NCI-H2081 (cell line): ENCODE measurements at places on chromosomes 6 and 20.
A peak's percentile ranks its signal among the peaks of the same experiment; 100 is the strongest.

DNA sequence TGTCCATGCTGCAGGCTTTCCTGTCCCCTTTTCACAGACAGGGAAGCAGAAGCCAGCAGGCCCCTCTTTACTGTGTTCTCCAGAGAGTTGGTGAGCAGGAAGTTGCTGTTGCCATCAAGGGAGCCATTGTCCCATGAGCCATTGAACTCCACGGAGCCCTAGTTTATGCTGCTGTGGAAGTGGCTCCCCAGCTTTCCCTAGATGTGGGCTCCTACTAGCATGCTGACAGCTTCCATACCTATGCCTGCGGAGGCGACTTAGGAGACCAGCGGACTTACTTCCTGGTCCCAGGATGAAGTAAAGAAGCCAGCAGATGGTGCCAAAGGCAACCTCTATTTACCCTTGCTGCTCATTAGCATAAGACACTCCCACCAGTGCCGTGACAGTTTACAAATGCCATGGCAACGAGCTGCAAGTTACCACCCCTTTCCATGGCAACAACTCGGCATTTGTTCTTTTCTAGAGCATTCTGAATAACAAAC, 30.8 kb upstream of the FKBP1A start:
- DNase-seq = peak; percentile 71

GRCh38 chr6:2998998-2999617, 586 bp upstream of the NQO2 start:
- DNase-seq = no peak

DNA sequence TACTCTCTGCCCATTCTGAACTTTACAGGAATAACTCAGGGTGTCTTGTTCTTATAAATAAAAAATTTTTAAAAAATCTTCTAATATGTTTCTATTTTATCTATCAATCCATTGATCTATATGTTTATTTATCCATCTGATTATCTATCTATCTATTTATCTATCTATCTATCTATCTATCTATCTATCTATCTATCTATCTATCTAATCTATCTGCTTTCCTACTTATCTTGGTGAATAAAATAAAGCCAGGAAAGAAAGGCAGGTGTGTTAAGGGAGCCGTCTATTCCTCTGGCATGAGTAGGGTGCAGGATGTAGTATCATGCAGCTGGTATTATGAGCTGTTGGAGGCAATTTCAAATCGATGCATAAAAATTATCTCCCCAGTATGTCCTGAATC, 153.0 kb downstream of the FOXA2 start:
- no peak for DNase-seq

DNA sequence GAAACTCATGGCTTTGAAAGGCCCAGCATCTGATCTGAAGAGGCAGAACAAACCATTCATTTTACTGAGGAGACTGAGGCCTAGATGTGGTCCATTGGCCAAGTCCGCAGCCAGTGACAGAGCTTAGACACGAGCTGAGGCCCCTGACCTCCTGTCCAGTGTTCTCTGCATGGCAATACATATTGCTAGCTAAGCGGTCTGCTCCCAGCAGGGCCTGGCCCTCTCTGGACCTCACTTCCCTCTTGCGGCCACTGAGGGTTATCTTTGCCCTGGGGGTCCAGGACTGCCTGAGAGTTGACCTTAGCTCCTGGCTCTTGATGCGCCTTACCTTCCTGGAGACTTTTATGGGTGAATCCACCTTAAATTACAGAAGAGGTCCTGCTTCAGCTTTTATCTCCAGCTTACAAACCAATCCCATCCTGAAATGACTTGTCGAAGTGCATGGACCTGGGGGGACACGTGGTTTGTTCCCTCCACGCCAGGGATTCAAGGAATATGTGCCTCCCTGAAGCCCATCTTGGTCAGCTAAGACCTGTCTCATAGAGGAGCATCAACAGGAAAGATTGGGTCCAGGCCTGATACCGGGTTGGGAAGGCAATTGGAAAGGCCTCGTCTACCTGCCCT, 75.6 kb downstream of the CNBD2 start:
- no peak for DNase-seq

DNA sequence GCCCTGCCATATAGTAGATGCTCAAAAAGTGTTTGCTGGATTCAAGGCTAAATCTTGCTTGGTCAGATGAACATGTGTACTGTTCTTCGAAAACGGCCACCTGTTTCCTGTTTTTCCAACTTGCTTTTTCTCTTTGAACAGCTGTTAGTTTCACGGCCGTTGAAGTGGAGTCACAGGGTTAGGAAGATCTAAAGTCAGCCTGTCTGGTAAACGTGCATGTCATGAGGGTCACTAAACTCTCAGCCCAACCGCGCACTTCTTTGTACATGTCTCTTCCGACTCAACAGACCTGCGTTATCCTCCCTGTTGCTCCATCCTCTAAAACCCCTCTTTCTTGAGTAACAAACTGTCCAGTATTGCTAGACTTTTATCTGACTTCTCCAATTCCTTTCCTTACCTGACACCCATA, 93.2 kb upstream of the MAN1A1 start:
- peak; percentile 4 for DNase-seq

DNA sequence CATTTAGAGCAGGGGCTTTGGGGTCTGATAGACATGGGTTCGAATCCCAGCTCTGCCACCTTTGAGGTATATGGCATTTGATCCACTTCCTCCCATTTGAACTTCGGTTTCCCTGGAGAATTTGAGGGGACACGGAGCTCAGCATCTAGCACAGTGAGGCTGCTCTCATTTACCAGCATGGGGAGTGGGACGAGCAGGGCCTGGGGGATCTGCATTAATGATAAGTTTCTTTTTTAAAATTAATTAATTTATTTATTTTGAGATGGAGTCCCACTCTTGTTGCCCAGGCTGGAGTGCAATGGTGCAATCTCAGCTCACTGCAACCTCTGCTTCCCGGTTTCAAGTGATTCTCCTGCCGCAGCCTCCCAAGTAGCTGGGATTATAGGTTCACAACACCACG, 52.6 kb downstream of the VSTM2L start:
- no peak for DNase-seq

DNA sequence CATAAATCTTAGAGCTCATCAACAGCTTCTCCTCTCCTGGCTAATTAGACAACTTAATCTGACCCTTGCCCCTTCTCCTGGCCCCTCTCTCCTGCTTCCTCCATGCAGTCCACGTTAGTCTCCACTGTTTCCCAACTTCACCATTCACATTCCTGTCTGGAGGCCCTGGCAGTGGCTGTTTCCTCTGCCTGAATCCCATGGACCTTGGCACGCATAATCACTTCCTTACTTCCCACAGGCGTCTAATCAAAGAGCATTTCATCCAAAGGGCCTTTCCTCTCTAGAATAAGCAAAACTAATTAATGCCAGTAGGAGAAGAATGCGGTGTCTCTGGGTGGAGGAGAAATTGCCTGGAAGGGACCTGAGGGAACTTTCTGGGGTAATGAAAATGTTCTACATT, 16.4 kb upstream of the XRN2 start:
- no peak for DNase-seq

DNA sequence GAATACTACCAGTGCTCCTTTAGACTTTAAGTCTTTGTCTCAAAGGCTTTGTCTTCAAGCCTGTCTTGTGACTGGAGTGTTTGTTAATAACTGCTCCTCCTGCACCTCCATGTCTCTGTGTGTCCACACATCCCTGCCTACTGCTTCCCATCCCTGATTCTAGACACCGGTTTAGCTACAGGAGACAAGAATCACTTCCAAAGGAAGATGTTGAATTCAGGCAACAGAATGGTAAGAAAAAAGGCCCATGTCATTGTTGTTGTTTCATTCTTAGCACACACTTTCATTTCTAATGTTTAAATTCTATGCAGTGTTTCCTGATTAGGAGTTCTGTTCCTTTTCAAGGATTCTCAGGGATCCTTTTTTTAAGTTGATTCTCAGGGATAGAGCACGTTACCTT, 293.6 kb upstream of the STXBP5 start:
- no peak for DNase-seq

DNA sequence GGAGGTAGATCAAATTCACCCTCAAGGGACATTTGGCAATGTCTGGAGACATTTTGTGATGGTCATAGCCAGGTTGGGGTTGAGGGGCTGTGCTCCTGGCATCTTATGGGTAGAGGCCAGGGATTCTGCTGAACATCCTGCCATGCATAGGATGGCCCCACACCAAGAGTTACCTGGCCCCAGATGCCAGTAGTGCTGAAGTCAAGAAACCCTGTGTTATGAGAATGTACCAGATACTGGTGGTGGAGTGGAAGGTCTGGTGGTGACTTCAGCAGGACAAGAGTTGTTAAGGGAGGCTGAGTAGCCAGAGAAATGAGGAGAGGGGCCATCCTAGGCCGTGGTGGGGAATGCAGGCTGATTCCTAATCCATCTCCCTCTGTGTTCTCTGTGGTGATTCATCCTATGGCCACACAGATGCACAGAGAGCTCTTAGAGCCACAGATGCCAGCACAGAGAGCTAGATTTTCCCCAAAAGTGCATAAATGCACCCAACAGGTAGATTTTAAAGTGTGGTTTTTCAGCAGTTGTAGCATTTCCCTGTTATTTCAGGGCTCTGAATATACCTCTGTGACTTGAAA, 43.6 kb downstream of the CDYL start:
- DNase-seq = no peak
